Brain (organoid and tissue), 16 donors: ENCODE measurements at places on chromosomes 2 and 18. TPM values are rescaled to one million over a fixed set of nuclear protein-coding genes. Genes with fewer than 3 reads are reported as not detected.
A peak's percentile ranks its signal among the peaks of the same experiment; 100 is the strongest.

DNA sequence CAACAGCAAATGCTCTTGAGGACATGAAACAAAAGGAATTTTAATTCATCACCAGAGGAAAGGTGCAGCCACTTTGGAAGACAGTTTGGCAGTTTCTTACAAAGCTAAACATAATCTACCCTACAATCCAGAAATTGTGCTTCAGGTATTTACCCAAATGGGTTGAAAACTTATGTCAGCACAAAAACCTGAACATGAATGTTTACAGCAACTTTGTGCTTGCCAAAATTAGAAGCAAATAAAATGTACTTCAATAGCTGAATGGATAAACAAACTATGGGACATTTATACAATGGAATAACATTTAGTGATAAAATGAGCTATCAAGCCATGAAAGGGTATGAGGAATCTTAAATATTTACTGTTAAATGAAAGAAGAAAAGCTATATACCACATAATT lies 6.9 kb upstream of the MAP2 start:
- no peak for DNase-seq

UNC80 gene
- 2.5 TPM for polyA plus RNA-seq

DNA sequence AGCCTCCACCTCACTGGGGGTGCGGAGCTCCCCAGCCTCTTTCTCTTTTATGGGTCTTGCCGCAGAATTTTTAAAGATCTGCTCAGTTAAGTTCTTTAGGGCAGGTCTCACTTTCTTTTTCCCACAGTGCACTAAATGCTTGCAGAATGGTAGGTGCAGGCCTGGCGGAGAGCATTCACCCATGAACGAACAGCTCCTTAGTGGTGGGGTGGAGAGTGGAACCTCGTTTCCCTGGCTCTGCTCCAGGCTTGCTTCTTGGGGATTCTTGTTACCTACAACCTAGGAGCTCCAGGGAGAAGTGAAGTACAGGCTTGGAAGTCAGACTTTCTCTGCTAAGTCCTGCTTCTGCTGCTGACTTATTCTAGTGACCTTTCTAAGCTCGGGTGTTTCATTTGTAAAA lies 70.3 kb upstream of the PXDN start:
- DNase-seq: no peak

- DNase-seq: no peak
These were observed 1201.0 kb downstream of the LRP1B start for GRCh38 chr2:140929849-140930248.

C2orf66 gene
- not detected for polyA plus RNA-seq

DNA sequence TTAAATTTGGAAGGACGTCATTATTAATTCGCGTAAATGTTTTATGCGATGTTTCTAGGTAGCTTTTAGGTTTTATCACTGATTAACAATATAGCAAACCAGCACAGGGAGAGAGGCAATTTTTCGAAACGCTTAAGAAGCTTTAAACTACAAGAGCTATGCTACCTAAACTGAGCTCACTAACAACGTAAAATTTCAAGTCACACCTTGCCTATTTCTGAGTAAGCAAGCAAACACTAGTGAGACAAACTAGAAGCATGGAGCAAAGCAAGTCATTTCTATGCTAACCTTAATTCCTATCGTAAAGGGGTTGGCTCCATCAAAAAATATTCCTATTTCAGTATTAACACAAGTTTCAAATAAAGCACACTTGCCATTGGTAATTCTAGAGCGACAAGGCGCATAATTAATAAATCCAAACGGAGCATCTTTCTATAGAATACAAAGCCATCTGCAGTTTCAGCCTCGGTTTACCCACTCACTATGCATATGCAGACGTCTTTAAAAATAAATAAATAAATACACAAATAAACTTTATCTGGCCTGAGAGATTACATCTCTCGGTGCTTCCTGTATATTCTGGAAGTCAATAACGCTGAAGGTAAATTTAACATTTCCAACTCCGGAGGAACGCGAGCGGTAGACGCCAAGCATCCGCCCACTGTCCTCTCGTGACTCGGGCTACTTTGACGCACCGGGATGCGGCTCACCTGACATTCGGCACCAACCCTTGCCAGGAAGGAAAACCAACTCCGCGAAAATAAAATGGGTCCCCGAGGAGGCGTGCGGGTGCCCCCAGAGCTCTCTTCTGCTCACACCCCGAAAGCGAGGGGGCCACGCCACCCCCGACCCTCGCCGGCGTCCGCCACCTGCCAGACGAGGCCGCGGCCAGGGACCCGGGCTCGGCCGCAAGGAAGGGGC lies 947 bp downstream of the ITSN2 start:
- peak; percentile 48 for DNase-seq

DNA sequence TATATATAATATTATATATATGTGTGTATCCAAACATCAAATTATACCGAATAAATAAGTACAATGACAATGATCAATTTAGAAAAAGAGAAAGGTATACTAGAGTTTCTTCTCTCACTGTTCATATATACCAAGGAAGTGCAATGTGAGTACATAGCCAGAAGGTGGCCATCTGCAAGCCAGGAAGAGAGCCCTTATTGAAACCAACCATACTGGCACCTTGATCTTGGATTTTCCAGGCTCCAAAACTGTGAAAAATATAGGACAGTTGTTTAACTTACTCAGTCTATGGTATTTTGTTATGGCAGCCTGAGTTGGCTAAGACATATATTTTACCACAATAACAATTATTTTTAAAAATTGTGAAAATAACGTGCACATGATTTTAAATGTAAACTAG lies 1490.2 kb upstream of the SLC39A10 start:
- DNase-seq: peak; percentile 34

SCN9A gene
- polyA plus RNA-seq: 0.22 TPM

- no peak for DNase-seq
These were observed 58.6 kb upstream of the DOCK10 start for GRCh38 chr2:225100856-225101294.

DNA sequence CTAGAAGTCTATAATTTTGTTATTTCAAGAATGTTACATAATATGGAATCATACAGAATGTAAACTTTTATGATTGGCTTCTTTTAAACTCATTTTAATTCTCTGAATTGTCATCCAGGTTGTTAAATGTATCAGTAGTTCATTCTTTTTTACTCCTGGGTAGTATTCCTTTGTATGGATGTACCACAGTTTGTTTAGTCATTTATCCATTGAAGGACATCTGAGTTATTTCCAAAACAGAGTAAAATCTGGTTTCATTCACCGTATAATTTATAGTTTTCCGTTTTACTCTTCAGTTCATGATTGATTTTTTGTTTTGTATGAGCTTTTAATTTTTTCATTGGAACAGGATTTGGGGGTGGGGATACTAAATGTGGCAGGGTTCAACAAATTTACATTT lies 132.4 kb downstream of the PMS1 start:
- no peak for DNase-seq

GRCh38 chr2:241702155-241703031 lies 554 bp downstream of the ING5 start:
- DNase-seq: peak; percentile 76

- DNase-seq: no peak
These were observed 516.7 kb upstream of the HS6ST1 start for GRCh38 chr2:128835342-128835855.

SLC9A4 gene
- not detected for polyA plus RNA-seq

GRCh38 chr2:223865907-223866508 lies 28.6 kb upstream of the AP1S3 start:
- DNase-seq: no peak

GRCh38 chr2:154978710-154979109 lies 280.2 kb downstream of the KCNJ3 start:
- no peak for DNase-seq

DNA sequence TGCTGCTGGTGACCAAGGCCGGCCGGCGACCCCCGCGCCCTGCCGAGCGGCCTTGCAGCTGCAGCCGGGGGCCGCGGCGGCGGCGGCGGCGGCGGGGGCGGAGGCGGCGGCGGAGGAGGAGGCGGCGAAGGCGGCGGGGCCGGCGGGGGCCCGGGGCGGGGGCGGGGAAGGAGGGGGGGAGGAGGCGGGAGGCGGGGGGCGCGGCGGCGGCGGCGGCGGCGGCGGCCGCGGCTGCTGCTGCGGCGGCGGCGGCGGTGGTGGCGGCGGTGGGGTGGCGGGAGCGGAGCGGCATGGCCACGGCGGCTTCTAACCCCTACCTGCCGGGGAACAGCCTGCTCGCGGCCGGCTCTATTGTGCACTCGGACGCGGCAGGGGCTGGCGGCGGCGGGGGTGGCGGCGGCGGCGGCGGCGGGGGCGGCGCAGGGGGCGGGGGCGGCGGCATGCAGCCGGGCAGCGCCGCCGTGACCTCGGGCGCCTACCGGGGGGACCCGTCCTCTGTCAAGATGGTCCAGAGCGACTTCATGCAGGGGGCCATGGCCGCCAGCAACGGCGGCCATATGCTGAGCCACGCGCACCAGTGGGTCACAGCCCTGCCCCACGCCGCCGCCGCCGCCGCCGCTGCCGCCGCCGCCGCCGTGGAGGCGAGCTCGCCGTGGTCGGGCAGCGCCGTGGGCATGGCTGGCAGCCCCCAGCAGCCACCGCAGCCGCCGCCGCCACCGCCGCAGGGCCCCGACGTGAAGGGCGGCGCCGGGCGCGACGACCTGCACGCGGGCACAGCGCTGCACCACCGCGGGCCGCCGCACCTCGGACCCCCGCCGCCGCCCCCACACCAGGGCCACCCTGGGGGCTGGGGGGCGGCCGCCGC lies 1.5 kb downstream of the POU3F3 start:
- DNase-seq: peak; percentile 39

DNA sequence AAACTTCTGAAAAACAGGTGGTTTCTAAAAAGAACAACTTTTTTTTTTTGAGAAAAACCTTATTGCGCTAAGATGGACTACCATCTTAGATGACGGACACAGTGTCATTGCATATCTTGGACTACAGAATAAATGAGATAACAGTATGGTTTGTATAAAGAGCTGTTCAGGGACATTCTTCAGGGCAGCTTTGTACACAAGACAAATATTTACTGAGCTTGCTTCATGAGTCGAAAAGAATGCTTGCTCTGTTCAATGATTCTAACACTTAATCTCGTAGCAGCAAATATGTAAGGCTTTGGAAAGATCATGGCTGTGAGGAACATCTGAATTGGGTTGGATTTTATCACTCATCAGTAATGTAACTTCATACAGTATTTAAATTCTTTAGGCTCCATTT lies 282.5 kb upstream of the CWC22 start:
- DNase-seq: no peak

DNA sequence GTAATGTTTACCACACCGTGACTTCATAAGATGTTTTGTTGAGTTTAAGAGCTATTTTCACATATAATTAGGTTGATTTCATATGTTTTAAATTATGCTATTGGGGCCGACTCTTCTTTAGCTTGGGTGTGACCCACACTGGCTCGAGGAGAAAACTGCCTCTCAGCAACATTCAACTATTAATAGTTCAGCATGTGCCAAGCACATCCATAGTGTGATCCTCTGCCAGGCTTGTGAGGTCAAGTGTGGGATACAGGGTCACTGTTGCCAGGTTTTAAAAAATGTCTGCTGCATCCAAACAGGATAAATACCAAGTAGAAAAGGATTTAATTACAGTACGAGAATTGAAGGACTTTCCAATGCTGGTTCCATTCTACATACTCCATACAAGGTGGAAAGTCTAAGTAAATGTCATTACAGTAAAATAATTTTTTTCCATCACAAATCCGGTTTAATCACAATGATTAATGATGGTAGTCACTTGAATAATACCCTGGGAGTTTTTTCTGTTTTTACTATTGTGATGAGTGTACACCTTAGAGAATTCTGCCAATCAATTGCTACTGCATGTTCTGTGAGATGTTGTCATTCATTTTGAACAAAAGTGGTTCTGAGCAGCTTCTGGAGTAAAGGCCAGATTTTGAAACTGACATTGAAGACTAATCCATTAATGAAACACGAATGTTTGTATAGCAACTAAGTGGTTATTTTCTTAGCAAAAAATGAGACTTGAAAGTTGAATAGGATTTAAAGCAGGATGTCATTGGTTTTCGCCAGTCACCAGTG lies 84.5 kb downstream of the ABI2 start:
- DNase-seq: no peak

- DNase-seq: no peak
These were observed 2.5 kb downstream of the DLX1 start for GRCh38 chr2:172087780-172088244.

DNA sequence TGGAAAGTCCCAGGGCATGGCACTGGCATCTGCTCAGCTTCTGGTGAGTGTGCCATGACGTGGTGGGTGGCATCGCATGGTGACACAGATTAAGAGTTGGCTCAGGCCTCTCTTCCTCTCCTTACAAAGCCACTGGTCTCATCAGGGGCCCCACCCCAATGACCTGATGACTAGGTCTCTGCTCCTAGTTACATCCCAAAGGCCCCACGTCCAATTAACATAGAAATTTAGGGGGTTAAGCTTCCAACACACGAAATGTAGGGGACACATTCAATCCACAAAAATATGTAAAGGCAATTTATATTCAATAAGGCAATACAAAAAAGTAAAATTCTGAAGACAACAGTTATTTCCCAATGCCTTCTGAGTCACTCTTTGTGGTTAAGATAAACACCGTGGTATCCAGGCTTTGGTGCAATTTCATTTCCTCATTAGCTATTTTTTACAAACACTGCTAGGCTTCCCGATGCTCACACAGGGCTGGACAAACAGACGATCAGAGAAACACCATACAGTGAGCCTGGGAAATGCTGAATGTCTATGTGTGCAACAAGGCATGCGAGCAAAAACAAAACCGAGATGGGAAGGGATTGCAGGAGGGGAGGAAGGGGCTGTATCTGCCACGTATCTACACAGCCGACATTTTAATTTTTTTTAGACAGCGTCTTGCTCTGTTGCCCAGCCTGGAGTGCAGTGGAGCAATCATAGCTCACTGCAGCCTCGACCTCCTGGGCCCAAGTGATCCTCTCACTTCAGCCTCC lies 67.2 kb downstream of the MBP start:
- no peak for DNase-seq

GRCh38 chr2:206981739-206982340 lies 42.5 kb downstream of the CPO start:
- DNase-seq: peak; percentile 95

CCL20 gene
- not detected for polyA plus RNA-seq

DNA sequence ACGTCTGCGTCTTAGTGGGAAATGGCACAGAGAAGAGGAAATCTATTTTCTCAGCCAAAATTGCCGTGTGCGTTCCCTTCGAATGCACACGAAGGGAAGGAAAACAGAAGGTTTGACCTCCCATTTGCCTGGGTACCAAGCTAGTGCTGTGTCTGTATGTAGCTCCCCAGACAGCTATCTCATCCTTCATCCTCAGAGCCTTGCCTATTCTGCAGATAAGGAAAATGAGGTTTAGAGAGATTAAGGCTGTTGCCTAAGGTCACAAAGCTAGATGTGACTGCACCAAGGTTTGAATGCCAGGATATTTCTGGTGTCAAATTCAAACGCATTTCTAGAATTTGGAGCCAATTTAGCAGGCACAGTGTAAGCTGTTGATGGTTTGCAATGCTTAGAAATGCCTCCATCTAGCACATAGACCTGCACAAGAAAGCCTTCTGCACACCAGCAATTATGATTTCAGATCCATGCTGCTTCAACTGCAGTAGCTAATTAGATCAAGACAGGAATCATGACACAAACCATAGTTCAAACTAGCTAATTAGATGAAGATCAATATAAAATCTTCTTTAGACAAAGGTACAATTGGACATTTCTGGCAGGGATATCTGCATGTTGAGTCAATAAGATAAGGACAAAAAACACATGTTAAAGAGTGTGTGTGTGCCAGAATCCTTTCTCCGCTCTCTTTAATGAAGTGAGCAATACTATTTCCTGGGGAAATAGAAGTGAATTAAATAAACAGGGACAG lies 115.1 kb downstream of the CMPK2 start:
- peak; percentile 59 for DNase-seq

BOK gene
- polyA plus RNA-seq: 76.1 TPM

- DNase-seq: no peak
These were observed 9.6 kb downstream of the CIB4 start for GRCh38 chr2:26631401-26632170.

SRD5A2 gene
- not detected for polyA plus RNA-seq
